Pulmonary artery endothelial cell (primary cell): ENCODE measurements at places on chromosomes 16 and 17. TPM values are rescaled to one million over a fixed set of nuclear protein-coding genes. Genes with fewer than 3 reads are reported as not detected.

The DPEP3 gene
- total RNA-seq = not detected in 2 replicates

The CXCL16 gene
- total RNA-seq = 2.4 and 7.4 TPM in 2 replicates

The SHCBP1 gene
- 26.8 and 57.3 TPM in 2 replicates for total RNA-seq

The ZFP3 gene
- 1.1 and 1.9 TPM in 2 replicates for total RNA-seq

The PPM1D gene
- 11.1 and 20.3 TPM in 2 replicates for total RNA-seq

The SKAP1 gene
- not detected in 2 replicates for total RNA-seq

The EPOP gene
- total RNA-seq = 2.6 and 4.2 TPM in 2 replicates

The GP1BA gene
- total RNA-seq = not detected in 2 replicates

The SPHK1 gene
- total RNA-seq = 120 and 180 TPM in 2 replicates

The KRTAP9-8 gene
- not detected in 2 replicates for total RNA-seq

The IGSF6 gene
- not detected in 2 replicates for total RNA-seq

The NATD1 gene
- total RNA-seq = 1.4 and 1.5 TPM in 2 replicates

The C17orf67 gene
- total RNA-seq = 1.3 and 1.4 TPM in 2 replicates

The IL21R gene
- total RNA-seq = 0.04 and 0.07 TPM in 2 replicates

DNA sequence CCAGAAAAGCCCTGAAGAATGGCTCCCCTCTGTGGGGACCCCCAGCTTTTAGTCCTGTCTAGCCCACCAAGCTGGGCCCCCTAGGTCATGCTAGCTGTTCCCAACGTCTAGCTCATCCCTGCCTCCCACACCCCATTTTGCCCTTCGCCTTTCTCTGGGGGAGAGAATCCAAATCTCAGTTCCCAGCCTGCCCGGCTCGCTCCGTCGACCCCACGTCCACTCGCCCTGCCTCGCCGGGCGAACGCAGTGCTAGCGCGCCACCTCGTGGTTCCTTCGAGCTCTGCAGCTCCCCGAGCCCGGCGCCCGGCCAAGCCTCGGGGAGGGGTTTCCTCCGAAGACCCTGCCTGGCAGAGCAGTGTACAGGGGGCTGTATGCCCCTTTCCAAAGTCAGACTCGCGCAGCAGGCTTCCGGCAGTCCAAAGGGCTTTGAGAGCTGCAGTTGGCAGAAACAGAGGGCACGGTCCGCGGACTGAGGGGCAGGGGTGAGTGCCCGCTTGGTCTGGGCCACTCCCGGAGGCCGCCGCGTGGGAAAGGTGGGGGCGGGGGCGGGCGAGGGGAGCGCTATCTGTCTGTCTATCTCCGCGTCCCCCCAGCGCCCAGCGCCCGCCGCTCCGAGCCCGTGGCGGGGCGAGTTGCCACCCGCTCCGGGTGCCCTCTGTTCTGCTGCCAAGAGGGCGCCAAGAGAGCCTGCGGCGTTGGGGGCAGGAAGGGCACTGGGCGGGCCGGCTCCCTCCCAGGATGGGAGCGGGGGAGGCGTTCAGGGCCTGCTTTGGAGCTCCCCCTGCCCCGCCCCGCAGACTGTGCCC is 1.7 kb upstream of the DLX3 start:
- no peak for DNase-seq

DNA sequence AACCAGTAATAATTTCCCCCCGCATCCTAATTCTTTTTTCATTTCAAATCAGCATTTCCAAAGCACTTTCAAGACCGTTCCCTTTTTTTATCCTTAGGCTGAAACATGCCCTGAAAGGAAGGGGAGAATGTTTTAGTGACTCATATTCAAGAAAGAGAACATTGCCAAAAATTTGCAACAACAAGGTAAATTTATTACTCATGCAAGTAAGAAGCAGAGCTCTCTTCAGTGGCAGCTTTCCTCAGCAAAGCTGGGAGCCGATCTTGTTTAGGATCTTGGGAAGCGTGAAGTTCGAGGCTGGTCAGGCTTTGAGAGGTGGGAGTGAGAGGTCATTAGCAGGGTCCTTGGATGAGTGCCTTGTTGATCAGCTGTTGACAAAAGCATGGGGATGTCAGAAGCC is 129.5 kb downstream of the PRKCA start:
- DNase-seq = peak; percentile 27

- DNase-seq = no peak
Measured at GRCh38 chr16:78642621-78643285, 543.3 kb downstream of the WWOX start.

DNA sequence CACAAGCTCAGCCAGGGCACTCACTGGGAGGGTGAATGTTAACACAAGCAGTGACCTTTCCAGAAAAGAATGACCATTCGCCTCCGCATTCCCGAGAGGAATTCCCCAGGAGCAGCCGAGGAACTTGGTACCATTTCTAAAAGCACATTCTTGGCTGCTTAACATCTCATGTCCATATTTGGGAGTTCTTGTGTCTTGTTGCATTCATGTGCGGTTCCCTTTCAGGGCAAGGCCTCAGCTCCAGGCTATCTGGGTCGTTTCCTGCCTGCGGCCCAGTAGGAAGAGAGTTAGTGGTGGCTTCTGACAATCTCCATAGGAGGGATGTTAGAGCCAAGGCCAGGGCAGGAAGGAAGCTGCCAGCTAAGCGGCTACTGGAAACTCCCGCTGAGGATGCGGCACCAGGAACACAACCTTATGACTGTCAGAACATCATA is 27.8 kb upstream of the MEAK7 start:
- peak; percentile 89 for DNase-seq

DNA sequence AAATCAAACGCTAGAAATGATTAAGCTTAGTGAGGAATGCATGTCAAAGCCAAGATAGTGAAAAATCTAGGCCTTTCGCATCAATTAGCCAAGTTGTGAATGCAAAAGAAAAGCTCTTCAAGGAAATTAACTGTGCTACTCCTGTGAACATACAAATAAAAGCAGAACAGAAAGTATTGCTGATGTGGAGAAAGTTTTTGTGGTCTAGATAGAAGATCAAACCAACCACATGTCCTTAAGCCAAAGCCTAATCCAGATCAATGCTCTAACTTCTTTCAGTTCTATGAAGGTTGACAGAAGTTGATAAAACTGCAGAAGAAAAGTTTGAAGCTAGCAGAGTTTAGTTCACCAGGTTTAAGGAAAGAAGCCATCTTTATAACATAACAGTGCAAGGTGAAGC is 1044.6 kb downstream of the CDH11 start:
- no peak for DNase-seq

DNA sequence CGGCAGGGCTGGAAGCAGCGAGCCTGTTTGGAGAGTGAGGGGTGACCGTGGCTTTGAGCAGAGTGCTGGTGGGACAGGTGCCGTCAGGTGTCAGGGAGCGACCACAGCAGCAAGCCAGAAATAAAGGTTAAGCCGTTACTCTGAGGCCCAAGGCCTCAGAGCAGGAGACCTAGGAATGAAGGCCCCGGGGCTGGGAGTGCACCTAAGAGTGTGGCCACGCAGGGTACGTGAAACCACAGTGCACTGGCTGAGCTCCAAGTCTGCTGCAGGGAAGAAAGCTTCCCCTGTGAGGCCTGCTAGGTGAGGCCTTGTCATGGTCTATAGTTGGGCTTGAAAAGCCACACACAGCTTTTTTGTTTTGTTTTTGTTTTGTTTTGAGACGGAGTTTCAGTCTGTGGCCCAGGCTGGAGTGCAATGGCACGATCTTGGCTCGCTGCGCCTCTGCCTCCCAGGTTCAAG is 8.7 kb downstream of the CLUAP1 start:
- no peak for DNase-seq

GRCh38 chr17:31433811-31434726 is 42.6 kb downstream of the RAB11FIP4 start:
- no peak for DNase-seq

GRCh38 chr16:19883296-19883965 is 1.2 kb downstream of the GPRC5B start:
- no peak for DNase-seq

GRCh38 chr16:64304951-64305350 is 816.9 kb downstream of the CDH11 start:
- no peak for DNase-seq

DNA sequence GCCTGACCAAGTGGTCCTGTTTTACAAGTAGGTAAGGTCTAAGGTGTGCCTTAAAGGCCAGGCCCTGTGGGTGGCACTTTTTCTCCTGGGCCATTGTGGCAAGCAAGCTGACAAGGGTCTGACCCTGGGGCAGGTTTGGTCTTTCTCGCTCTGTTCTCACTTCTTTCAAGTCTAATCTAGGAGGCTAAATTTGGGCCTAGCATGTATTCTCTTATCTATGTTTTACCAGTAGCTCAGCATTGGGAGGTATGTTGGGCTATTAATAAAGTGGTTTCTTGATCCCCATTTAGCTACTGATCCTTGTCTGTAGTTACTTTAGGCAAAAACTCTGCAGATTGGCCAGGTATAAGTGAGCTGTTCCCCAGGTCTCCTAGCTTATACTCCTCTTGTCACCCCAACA is 77.7 kb downstream of the DNAH3 start:
- DNase-seq = no peak

GRCh38 chr16:84851192-84852127 is 31.7 kb downstream of the CRISPLD2 start:
- no peak for DNase-seq

- no peak for DNase-seq
Measured at GRCh38 chr17:79180358-79181005, 105.9 kb downstream of the ENGASE start.

GRCh38 chr16:66936462-66936861 is 1.1 kb downstream of the CES2 start:
- no peak for DNase-seq

DNA sequence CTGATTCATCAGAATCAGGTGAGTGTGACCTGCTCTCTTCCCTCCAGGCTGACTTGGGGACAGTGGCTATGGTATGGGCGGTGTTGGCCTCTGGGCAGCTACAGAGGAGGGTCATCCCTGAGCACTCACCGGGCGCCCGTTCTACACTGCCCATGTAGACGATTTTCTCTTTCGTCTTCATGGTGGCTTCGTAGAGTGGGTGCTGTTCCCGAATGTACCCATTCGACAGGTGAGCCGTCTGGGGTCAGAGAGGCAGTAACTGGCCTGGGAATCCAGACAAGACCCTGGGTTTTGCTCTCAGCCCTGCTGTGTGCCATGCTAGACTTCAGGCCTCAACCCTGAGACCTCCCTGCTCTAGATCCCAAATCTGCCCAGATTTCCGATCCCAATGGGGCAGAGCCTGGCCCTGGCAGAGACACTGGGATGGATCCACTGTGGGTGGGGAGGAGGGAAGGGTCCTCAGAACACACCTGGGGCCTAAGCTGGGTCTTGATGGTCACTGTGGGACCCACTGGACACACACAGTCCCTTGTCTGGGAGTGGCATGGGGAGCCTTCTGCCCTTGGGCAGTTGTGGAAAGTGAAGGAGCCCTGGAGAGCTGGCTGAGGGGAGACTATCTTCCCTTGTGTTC is 13.2 kb downstream of the USP6 start:
- no peak for DNase-seq

GRCh38 chr16:58428621-58429542 is 36.6 kb downstream of the GINS3 start:
- DNase-seq = no peak

DNA sequence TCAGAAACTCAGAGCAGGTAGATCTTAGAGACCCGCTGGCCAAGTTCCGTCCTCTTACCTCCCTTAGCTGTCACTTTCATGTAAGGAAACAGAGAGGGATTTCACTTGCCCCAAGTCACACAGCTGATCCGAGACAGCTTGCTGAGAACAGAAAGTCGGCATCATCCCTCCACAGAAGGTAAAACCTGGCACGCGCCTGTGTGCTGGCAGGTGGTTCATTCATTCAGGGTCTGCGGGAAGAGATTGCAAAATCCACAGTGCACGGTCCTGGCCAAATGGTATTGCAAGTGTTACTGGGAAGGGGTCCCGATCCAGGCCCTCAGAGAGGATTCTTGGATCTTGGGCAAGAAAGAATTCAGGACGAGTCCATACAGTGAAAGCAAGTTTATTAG is 139.4 kb upstream of the RPH3AL start:
- DNase-seq = no peak

GRCh38 chr16:15830832-15831451 is 25.9 kb downstream of the MYH11 start:
- no peak for DNase-seq

- no peak for DNase-seq
Measured at GRCh38 chr16:85963753-85964285, 64.9 kb downstream of the IRF8 start.

GRCh38 chr17:73549841-73550430 is 94.3 kb downstream of the SDK2 start:
- DNase-seq = no peak

DNA sequence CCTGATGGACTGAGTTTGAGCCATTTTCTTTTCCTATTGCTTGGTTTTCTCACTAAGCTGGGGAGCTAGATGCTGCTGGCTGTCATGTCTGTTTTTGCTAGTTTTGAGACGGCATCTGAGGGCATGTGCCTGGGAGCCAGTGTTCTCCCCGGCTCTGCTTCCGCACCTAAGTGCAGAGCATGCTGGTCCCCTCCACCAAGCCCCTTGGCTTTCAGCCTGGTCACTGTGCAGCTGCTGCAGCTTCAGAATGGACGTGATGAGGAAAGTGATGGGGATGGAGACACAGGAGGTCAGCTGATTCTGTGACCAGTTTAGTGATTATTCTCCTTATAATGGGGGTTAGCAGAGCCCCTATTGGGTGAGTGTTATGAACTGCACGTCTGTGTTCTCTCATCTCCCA is 28.5 kb downstream of the DNAH17 start:
- no peak for DNase-seq

GRCh38 chr16:72850853-72851252 is 197.1 kb downstream of the ZFHX3 start:
- no peak for DNase-seq

DNA sequence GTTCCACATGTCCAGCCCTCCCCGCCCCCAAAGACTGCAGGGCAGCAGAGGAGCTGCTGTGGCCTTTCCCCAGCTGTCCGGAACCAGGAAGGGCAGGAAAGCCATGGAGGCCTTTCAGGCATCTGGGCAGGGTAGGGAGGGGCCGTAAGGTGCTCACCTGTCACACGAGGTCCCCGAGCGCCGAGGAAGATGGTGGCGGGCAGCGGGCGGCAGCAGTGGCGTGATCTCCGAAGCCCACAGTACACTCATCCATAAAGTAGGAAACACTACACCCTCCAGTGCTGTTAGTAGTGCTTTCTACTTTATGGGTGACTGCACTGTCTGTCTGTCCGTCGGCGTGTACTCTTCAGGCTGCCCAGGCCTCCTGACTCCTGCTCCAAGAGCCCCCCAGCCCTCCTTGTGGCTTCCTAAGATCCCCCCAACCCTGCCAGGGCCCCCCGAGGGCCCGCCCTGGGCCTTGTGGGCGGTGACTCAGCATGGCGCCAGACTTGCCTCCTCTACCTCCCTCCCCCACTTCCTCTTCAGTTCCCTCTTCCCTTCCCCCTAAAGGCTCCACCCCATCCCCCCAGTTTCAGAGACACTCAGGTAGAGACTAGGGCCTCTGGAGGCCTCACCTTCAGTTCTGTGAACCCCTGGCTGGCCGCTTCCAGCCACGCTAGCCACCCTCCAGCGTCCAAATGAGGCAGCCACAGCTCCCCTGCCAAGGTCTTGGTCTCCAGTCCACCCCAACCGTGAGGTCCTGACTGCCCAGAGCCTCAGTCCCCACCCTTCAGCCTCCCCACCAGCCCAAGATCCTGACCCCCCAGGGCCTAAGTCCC is 2.6 kb upstream of the TSPOAP1 start:
- DNase-seq = no peak

DNA sequence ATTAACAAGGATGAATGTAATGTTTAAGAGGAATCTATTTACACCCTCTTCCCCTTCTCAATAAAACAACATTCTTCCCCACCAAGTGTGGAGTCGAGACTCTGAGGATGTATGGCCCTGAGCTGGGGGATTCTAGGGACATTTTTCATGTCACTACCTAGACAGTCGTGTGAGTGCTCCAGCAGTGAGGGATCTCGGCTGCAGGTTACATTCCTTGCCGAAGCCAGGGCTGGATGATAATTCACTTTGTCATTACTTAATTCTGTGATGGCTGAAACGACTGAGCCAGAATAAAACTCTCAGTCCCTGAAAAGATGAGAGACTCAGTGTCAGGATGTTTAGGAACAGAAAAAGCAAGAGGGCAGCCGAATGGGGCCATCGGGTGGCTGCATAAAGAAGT is 106.9 kb upstream of the HSBP1 start:
- DNase-seq = no peak
